RCC 7860 (cell line): ENCODE measurements at places on chromosomes 5 and 9.

DNA sequence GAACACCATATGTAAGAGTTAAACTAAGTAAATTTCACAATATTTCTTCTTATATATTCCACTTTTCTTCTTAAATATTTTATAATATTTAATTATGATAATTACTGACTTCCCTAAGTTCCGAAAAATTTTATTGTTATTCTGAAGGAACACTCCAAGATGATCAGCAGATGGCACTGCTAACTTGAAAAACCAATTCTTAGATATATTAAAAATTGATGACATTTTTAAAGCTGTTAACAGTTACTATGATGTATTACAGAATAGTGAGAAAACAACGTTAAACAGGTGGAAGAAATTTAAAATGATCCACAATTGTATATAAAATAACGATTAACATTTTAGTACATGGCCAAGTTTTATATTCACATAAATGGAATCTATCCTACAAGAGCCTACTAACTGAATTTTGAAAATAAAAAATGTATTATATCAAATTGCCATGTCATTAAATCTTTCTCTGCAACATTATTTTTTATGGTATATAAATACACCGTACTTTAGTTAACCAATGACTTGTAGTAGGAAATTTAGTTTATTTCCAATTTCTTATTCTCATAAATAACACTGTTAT lies 30.1 kb upstream of the MUSK start:
- peak; percentile 42 for DNase-seq

DNA sequence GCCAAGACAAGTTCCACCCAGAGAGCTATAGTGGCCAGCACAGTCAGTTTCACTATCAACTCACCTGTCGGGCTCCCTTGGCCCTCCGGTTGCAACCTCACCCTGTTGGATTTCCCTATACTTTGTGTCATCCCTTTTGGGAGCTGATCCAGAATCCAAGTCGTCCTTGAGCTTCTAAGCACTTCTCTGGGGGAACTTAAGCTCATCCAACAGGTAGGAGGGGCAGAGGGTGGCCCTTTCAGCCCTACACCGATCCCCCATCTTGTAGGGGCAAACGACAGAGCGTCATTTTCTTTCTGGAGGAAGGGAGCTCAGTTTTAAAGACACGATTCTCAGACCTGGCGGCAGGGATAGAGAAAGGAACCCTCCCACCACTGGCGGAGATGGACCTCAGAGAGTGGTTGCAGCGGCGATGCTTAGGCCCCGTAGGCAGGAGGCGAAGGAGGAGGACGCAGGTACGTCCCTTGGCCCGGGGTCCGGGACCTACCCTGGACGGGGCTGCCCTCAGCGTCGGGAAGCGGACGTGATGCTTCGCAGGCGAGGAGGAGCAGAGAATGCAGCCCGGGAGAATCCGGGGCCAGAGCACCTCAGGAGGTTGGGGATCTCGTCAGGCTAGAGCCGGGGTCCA lies 519 bp downstream of the ZER1 start:
- no peak for DNase-seq

GRCh38 chr5:171882118-171882517 lies 96.5 kb downstream of the SMIM23 start:
- DNase-seq = no peak

- DNase-seq = no peak
These were observed 88.7 kb downstream of the ANKRD33B start for GRCh38 chr5:10652606-10653005.

GRCh38 chr9:83013867-83014605 lies 48.9 kb downstream of the RASEF start:
- peak; percentile 67 for DNase-seq

DNA sequence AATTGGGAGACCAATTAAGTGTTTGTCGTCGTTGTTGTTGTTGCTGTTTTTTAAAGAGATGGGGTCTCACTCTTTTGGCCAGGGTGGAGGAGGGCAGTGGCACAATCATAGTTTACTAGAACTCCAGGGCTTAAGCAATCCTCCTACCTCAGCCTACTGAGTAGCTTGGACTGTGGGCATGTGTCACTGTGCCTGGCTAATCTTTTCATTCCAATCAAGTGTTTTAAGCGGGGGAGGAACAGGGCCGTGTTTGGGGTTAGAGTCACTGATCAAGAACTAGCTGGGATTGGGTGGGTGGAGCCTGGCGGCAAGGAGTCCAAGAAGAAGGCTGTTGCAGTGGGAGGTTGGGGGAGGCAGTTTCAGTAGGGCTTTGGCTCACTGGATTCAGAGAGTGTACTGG lies 13.8 kb downstream of the SNX30 start:
- DNase-seq = peak; percentile 44

GRCh38 chr9:73039271-73040263 lies 86.7 kb upstream of the ALDH1A1 start:
- DNase-seq = no peak

DNA sequence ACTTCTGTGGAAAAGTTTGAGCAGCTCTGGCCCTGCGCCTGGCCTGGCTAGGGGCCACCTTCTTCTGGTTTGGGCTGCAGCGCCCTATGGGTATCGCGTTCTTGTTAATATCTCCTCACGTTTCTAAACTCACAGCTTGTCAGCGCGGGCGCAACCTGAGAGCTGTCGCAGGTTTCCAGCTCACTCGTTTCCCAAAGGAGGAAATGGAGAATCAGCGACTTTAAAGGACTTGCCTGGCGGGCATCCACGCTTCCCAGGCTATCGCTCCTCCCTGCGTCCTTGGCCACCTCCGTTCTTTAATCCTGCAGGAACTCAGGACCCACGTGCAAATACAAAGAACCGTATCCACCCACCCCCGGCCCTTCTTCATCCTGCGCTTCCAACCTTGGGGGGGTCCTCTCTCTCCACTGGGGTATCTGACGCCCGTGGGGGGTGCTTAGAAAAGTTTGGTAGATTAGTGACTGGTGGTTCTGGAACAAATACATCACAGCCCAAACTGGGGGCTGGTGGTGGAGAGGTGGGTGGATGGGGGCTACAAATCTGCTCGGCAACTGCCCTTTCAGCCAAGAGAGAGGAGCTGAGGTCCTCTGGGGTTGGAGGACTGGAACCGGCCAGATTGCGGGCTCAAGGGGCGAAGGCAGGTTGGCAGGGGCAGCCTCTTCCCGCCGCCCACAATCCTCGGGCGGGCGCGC lies 578 bp upstream of the PSAT1 start:
- no peak for DNase-seq

GRCh38 chr5:59198365-59198764 lies 615.5 kb downstream of the RAB3C start:
- DNase-seq = no peak

DNA sequence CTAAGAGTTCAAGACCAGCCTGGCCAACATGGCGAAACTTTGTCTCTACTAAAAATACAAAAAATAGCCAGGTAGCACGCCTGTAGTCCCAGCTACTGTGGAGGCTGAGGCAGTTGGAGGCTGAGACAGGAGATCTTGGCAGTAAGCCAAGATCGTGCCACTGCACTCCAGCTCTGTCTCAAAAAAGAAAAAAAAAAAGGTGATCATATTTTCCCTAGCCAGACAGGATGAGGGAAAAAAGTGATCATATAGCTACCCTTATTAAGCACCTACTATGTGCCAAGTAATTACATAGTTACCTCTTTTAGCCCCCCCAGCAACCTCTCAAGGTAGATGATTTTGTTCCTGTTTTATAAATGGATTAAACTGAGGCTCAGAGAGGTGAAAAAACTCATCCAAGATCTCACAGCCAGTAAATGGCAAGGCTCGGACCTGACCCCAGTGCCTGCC lies 18.1 kb upstream of the RPL26L1 start:
- DNase-seq = peak; percentile 40

- DNase-seq = no peak
These were observed 237.4 kb downstream of the CAAP1 start for GRCh38 chr9:26655166-26655565.

- DNase-seq = no peak
These were observed 197.4 kb upstream of the IL12B start for GRCh38 chr5:159527546-159528254.

GRCh38 chr9:4620057-4620765 lies 41.9 kb upstream of the PLPP6 start:
- no peak for DNase-seq

DNA sequence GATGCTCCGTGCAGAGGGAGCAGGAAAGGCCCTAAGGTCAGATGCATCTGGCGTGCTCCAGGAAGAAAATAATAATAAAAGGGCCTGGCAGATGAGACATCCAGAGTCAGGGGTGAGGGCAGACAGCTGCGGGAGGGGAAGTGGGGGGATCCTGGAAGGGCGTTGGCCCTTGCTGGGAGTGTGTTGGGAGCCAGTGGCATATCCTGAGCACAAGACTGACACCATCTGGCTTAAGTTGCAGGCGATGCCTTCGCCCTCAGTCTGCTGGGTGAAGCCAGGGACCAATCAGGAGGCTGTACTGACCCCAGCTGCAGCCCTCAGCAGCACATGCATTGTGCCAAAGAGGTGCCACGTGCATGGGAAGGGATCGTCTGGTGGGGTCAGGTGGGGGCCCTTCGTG lies 3.8 kb downstream of the OR2V2 start:
- DNase-seq = no peak

GRCh38 chr5:160629003-160629402 lies 207.3 kb downstream of the PTTG1 start:
- DNase-seq = no peak

GRCh38 chr5:118070041-118070440 lies 918.3 kb downstream of the DTWD2 start:
- no peak for DNase-seq
